ENCODE measurements at places on chromosomes 6 and 20.

GRCh38 chr6:20717743-20718142 is 183.5 kb downstream of the CDKAL1 start:
- DNase-seq: no peak

- DNase-seq: no peak
These were observed 111.6 kb upstream of the SPACA1 start for GRCh38 chr6:87936065-87936464.

DNA sequence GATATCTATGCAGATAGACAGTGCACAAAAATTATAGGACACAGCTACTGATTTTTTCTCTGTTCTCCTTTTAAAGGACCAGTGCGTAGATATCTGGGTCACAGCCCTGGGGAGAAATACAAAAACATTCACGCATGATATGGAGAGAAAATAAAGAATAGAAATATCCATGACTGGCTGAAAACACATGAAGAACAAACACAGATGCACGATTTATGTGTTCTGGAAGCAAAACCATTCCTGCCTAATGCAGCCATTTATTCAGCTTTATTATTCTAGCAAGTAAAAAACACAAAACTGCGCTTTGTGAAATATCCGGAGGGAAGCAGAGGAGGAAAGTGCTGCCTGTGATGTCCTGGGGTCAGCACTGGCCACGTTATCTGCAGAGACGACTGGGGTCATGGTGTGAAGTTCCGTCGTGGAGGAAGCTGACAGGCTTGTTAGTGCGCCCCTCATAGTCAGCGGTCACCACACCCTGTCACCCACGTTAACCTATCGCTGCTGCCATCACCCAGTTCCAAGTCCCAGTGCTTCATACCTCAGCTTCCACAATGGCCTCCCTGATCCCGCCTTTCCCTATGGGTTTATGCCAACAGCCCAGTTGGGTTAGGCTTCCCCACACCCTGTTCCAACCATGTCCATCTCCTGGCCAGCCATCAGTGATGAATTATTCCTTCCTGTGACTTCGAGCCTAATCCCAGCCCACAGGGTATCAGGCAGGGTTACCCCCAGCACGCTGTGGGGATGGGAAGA is 86.6 kb upstream of the RPS6KA2 start:
- DNase-seq: no peak

GRCh38 chr20:9143926-9144325 is 75.0 kb downstream of the PLCB4 start:
- DNase-seq: no peak

- no peak for DNase-seq
These were observed 91.9 kb upstream of the HMGCLL1 start for GRCh38 chr6:55670850-55671413.

DNA sequence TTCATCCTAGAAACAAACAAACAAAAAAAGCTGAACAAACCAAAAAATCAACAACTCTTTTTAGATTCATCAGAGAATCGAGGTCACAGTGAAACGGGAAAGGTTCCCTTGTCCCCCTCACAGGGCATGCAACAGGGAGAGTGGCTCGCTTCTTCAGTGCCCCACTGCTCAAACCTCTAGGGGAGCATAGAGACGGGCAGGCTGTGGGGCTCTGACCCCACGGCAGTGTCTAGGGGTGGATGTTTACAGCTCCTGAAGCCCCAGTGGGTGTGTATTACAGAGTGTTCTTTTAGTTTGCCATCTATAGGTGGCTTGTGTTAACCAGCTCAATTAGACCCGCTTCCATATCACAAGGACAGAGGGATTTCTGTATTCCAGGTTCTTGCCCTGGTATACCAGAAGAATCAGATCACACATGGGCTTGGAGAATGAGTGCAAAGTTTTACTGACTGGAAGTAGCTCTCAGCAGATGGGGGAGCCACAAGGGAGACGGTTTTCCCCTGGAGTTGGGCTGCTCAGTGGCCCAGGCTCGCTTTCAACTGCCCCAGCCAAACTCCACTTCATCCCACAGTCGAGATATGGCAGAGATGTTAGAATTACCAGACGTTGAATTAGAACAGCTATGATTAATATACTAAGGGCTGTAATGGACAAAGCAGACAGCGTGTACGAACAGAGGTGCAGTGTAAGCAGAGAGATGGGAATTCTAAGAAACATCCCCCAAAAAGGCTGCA is 192.6 kb upstream of the CST7 start:
- DNase-seq: no peak

DNA sequence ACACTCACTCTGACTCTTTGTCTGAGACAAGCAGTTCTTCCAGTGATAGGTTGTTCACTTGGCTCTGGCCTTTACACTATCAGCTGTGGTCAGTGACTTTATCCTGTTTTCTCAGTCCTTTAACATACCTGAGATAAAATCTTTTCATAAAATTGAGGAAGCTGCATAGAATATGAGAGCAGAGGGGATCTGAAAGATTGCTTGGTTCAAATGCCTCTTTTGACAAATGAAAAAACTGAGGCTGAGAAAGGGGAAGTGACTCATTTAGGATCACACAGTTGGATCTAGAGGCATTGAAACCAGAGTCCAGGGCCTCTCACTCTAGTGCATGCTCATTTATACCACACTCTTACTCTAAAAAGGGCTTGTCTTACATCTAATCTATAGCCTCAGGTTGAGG is 277.0 kb upstream of the TBX18 start:
- no peak for DNase-seq

DNA sequence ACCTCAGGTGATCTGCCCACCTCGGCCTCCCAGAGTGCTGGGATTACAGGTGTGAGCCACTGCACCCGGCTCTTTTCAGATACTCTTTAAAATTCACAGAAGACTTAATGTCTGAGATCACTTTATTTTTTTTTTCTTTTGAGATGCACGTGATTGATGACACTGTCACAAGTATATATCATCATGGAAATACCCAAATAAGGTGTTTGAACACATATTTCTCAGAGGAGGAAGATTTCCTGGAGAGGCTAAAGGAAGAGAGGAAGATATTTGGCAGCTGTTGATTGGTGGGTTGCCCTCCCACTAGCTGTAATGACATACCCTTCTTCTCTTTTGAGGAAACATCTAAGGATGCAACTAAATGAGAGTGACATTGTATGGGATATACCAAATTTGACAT is 225.9 kb upstream of the CITED2 start:
- DNase-seq: no peak

DNA sequence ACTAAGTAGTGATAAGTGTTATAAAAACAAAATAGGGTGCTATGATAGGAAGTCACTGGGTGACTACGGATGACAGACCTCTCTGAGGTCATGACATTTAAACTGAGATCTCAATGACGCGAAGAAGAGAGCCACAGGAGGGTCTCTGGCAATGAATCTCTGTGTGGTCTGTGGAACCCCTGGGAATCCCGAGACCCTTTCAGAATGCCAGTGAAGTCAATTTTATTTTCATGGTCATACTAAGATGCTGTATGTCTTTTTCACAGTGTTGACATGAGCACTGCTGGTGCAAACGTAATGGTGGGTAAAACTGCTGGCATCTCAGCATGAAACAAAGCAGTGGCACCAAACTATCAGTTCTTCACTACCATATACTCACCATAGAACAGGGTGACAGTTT is 155.0 kb downstream of the GJA10 start:
- no peak for DNase-seq

- DNase-seq: no peak
These were observed 146.9 kb downstream of the PHACTR3 start for GRCh38 chr20:59751075-59751711.

All from activated CD4-positive, alpha-beta T cell treated with anti-CD3 and anti-CD28 coated beads, Interleukin-2, amount 50 U/mL, for 4 hours (primary cell).